ENCODE measurements at places on chromosomes 13 and 19.

- DNase-seq: no peak
Measured at GRCh38 chr19:13764821-13765394, 586 bp downstream of the MRI1 start.

GRCh38 chr13:41561170-41561569, 103.8 kb downstream of the RGCC start:
- no peak for DNase-seq

- no peak for DNase-seq
Measured at GRCh38 chr19:8224394-8225145, 15.4 kb downstream of the CERS4 start.

- DNase-seq: no peak
Measured at GRCh38 chr13:47794963-47795362, 206.1 kb downstream of the SUCLA2 start.

DNA sequence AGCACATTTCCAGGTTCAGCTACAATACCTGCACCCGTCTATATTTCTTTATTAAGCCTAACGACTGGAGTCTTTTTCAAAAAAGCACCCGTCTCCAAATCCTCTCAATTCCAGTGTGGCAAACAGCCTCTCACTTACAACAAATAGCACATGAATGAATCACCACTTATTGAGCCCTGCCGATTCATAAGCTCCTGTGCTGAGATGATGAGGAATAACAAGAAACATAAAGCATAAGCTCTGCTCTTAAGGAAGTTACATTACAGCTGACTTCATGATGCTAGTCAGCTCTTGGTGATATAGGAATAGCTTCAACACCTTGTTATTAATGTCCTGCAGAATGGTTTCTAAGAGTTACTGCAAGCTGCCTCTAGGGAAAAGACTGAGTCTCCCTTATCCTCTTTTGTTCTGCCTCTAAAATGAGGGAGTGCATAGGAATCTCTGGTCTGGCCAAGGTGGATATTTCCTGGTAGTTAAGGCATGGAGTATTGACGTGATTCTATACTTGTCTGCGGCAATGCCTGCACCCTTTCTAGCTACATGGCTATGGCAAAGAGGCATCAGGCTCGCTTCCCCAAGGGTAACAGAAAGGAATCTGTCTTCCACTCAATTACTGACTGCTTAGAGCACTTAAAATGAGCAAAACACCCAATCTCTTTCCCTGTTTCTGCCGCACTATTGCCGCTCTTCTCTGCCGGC, 195.7 kb downstream of the KLF12 start:
- DNase-seq: no peak

- DNase-seq: no peak
Measured at GRCh38 chr13:39414339-39414738, 188.7 kb downstream of the LHFPL6 start.

DNA sequence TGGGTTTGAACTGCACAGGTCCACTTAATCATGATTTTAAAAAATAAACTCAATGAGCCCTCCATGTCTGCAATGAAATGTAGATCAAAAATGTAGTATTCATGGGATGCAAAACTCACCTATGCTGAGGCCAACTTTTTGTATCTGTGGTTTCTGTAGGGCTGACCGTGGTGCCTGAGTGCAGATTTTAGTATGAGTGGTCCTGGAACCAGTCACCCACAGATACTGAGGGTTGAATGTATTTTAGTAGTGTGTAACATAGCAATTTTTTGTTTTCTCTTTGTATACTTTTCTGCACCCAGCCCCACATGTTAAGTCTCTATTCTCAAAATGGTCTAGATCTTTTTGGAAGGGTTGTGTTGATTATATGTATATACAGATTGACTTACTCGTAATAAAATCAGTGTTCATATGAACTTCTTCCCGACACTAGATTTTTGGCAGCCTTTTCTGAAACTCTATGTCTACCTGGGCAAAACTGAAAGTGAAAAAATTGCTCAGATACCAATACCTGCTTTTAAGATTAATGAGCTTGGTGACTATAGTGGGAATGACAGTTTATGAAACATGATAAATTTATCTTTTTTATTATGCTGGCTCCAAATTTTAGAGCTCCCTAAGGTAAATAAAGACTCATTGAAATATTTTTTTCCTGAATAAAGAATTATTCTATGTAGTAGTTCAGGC, 51.6 kb downstream of the DNAJC15 start:
- DNase-seq: no peak
